HTR-8/SVneo (cell line): ENCODE measurements at places on chromosomes 5 and 9.

DNA sequence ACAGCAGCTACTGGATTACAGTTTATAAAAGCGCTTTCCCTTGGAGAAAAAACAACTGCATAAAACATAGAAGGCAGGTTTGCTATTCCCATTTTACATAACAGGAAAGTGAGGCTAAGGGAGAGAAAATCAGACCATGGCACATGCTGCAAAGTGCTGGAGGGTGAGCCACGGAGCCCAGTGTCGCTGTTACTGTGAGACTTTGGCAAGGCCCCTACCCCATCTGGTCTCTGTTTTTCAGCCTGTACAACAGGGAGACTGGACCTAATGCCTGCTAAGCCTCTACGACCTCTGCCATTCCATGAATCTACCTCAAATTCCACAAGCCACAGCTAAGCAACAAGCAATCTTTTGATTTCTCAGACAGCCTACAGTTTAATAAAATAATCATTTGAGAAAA lies 139.2 kb downstream of the GABBR2 start:
- no peak for DNase-seq

GRCh38 chr9:124789531-124789930 lies 12.6 kb downstream of the OLFML2A start:
- no peak for DNase-seq

DNA sequence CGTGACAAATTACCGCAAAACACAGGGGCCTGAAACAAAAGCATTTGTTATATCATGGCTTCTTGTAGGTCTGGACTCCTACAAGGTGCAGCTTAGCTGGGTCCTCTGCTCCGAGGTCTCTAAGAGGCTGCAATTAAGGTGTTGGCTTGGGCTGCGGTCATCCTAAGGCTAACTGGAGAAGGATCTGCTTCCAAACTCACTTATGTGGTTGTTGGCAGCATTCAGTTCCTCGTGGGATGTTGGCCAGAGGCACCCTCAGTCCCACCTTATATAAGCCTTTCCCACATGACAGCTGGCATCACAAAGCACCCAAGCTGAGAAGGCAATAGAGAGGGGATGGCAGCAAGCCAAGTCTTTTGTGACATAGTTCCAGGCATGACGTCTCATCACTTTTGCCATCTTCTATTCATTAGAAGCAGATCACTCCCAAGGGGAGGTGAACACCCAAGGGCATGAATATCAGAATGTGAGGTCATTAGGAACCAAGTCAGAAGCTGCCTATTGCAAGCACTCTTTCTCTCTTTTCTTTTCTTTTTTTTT lies 47.9 kb upstream of the ZBTB43 start:
- DNase-seq: no peak

DNA sequence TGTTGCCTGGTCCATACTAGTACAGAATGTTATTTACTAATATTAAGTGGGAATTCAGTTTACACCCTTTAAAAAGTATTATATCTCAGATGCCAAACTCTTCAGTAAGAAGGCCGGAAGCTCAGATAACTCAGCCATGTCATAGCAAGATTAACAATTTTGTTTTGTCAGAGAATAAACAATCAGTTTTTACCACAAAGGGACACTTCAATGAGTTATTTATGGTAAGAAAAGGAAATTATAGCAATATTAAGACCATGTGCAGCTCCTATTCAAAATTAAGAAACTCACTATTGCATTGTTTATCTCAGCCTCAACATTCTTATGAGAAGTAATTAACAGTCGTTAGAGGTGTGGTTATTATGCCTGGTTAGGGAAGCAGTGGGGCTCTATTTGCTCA lies 13.1 kb upstream of the ARL15 start:
- DNase-seq: no peak

GRCh38 chr5:110968246-110969005 lies 103.1 kb upstream of the TSLP start:
- DNase-seq: no peak

DNA sequence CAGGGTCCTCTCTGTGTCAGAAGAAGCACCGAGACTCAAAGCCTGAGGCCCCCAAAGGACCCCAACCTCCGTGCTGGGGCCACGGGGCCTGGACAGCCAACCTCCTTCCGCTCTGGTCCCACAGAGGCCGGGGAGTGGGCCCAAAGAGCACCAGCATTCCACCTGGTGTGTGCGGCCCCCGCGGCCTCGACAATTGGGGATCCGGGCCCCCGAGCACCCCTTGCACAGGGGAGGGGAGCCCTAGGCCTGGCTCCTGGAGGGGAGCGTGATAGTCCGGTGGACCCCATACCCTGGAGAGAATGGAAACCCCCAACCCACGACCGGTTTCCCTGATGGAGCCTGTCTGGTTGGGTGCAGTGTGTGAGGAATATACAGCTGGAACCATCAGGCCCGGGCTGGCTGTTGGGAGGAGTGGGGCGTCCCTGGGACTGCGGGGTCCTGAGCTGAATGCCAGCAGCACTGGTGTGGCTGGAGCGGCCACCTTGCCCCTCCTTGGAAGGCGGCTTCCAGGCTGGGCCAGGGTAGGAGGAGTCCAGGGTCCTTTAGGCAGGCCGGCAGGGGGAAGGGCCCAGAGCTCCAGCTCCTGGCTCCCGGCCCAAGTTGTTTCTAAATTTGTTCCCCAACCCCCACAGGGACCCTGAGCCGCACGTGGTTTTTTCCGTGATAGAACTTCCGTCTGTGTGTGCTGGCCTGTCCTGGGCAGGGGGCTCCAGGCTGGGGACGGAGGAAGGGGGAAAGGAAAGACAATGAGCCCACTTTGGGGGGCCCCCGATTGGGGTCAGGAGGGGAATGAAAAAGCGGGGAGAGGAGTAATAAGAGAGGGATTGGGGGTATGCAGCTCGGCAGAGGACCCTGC lies 825 bp upstream of the TOR4A start:
- no peak for DNase-seq

DNA sequence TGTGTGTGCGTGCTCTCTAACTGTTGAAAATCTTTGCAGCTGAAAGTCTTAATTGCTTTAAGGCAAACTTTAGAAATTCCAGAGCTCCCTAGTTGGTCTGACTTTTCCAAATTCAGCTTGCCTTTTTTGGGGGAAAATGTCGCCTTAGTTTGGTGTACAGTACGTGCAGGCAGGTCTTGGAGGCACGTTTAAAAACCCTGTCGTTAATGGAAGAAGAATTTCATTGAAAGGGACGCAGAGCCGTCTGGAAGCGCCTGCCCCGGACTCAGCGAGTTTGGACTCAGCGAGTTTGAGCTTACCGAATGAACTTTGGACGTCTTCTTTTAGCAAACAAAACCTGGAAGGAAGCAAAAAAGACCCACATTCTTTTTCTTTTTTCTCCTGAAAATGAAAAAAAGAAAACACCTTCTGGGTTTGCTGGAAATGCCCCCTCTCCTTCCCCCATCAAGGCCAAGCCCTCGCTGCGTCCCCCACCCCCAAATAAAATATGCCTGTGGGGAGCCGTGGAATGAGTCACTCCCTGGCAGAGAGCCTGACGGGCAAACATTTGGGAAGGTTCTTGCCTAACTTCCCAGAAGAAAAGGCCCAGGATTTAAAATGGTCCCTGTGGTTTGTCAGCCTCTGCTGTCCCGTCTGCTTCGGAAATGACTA lies 1.5 kb downstream of the NEK6 start:
- DNase-seq: peak; percentile 61

DNA sequence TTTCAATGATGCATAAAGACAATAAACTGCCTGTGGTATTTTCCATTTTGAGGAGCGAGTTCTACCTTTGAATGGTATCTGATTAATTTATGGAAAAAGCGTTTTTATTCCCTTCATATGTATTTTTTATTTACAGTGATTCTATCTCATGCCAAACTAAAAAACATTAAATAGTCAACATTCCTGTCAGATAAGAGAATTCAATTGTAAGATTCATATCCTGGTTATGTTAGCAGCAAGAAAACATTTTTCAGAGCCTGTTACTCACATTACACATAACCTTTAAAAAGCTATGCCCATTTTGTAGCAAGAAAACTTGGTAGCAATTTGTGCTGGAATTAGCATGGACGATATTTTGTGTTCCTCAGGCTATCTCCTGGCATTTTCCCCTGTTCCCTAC lies 55.1 kb upstream of the PRLR start:
- no peak for DNase-seq
